ENCODE measurements at places on chromosomes 12 and 14. TPM values are rescaled to one million over a fixed set of nuclear protein-coding genes. Genes with fewer than 3 reads are reported as not detected.

DNA sequence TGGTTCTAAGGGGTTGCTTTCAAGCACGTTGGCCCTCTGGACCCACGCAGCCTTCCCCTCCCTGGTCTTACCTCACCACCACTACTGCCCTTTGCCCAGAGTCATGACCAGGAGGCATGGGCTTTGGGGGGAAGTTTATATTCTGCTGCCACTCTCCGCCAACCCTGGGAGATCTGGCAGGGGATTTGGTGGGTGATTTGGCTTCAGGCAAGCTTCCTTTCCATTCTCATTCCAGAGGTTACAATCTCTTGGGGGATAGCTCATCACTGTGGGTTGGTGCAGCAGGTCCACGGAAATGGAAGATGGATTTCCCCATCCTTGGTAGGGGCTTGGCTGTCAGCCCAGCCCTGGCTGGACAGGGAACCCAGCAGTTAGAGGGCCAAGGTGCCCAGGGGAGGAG lies 6.3 kb downstream of the PAH start:
- DNase-seq = no peak

ARHGAP5 gene
- 77.9 TPM for total RNA-seq

DNA sequence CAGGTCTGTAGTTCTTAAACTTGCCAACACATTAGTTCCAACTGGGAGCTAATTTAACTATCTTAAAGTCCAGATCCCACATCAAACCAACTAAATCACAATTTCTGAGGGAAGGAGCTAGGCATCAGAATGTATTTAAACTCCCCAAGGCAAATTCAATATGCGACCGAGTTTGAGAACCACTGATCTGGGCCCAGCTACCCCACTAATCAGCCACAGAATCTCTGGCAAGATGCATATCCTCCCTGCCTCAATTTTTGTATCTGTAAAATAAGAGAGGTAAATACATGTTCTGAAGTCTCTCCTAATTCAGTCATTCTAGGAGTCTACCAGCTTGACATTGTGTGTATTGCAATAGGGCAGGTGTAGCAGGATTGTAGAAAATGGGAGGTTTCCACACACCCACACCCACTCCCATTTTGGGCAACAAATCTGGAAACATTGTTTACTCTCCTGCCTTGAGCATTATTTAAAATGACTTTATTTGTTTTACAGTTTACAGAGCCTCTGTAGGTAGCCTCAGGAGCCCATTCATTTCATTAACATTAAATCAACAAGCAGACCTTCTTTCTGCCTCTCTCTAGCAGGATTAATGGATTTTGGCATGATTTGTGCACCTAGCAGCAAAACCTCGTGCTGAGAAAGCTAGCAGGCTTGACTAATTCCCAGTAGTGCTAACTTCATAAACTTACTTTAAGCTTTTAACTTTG lies 15.6 kb downstream of the LGR5 start:
- no peak for DNase-seq

SLC6A15 gene
- not detected for total RNA-seq

PTPRB gene
- 3.1 TPM for total RNA-seq

DNA sequence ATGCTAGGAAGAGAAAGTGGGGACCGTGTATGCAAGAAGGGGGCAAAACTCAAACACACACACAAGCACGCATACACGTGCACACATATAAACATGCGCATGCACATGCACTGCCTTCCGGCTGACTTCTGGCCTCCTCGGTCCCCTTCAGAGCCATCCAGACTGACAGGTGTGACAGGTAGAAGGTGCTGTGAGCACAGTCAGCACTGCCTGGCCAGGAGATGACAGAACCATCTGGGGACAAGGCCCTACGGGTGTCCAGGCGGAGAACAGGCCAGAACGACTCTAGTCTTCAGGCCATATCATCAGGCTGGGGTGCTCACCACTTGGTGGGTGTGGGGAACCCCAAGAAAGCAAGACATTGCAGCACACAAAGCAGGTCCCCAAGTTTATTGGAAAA lies 7.3 kb downstream of the KRT83 start:
- DNase-seq = no peak
